ENCODE measurements at places on chromosomes 7 and 10. TPM values are rescaled to one million over a fixed set of nuclear protein-coding genes. Genes with fewer than 3 reads are reported as not detected.

Gene BMPER
- total RNA-seq = 1.7 TPM

- no peak overlapping the region for H3K4me3 ChIP-seq
- H3K27ac ChIP-seq = no peak overlapping the region
- H3K36me3 ChIP-seq = no peaks in the 10 kb centered on the region
- DNase-seq = no peak
- H3K27me3 ChIP-seq = no peaks in the 10 kb centered on the region
These were observed 277.3 kb upstream of the SEMA3D start for GRCh38 chr7:85464042-85464651.

- peaks cover 10% of the 10 kb centered on the region for H3K4me1 ChIP-seq
- H3K27ac ChIP-seq = no peak overlapping the region
- H3K4me3 ChIP-seq = no peak overlapping the region
- no peak for DNase-seq
- H3K27me3 ChIP-seq = no peaks in the 10 kb centered on the region
These were observed 7.9 kb upstream of the RASSF4 start for GRCh38 chr10:44951576-44952226.

Gene SLC18A3
- not detected for total RNA-seq

DNA sequence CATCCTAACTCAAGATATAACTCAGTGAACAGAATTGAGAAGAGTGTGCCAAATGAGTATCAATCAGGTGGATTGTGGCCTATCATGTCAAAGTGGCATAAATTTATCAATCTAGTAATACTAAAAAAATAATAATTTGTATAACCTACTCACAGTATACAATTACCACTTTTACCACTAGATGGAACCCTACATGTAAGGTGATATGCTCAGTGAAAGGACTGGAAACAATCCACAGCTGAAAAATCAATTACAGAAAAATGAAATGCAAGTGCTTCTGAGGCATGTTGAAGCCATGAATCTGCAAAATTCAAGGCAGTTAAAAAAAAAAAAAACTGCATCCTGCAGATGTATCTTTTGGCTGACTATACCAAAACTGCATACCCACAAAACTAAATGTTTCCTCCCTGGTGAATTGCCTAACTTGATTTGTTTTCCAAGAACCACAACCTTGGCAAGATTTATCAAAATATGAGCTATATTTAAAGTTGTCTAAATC is 13.9 kb downstream of the ARHGAP19 start:
- H3K27ac ChIP-seq = peak overlapping the region; percentile 68
- H3K4me3 ChIP-seq = no peak overlapping the region
- H3K36me3 ChIP-seq = no peaks in the 10 kb centered on the region
- no peak for DNase-seq

- no peaks in the 10 kb centered on the region for H3K36me3 ChIP-seq
- no peak for DNase-seq
- peaks cover 6% of the 10 kb centered on the region for H3K4me1 ChIP-seq
- no peak overlapping the region for H3K4me3 ChIP-seq
These were observed 51.2 kb upstream of the ANAPC16 start for GRCh38 chr10:72164617-72165016.

- DNase-seq = no peak
- H3K36me3 ChIP-seq = peaks cover 2% of the 10 kb centered on the region
- H3K27me3 ChIP-seq = no peaks in the 10 kb centered on the region
- no peaks in the 10 kb centered on the region for H3K4me1 ChIP-seq
- H3K4me3 ChIP-seq = no peak overlapping the region
These were observed 20.8 kb upstream of the ERVW-1 start for GRCh38 chr7:92498557-92498956.

DNA sequence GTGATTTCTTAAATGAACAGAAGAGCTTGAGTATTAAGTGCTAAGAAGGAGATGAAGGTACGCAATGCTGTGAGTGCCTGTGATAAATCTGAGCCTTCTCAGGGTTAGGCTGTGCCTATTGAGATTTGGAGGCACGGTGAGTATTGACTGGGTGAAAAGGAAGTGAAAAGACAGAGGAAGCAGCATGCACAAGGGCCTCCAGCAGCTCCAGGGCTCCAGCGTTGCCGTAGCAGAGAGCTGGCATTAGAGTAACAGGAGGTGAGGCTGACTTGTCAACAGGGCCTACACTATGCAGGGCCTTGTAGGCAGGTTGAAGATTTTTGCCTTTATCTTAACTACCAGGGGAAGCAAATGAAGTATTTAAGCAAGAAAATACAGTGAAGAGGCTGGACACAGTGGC is 54.1 kb upstream of the PDCD4 start:
- no peak overlapping the region for H3K4me3 ChIP-seq
- no peaks in the 10 kb centered on the region for H3K36me3 ChIP-seq
- H3K27me3 ChIP-seq = no peaks in the 10 kb centered on the region
- H3K4me1 ChIP-seq = peaks cover 54% of the 10 kb centered on the region
- DNase-seq = no peak

- no peak for DNase-seq
- H3K36me3 ChIP-seq = no peaks in the 10 kb centered on the region
- H3K27ac ChIP-seq = no peak overlapping the region
- H3K27me3 ChIP-seq = no peaks in the 10 kb centered on the region
These were observed 24.0 kb downstream of the OR9A2 start for GRCh38 chr7:143002898-143003297.

Gene CLRN3
- 0.27 TPM for total RNA-seq

- no peaks in the 10 kb centered on the region for H3K4me1 ChIP-seq
- DNase-seq = no peak
- H3K36me3 ChIP-seq = peaks cover 18% of the 10 kb centered on the region
- H3K27me3 ChIP-seq = no peaks in the 10 kb centered on the region
- no peak overlapping the region for H3K4me3 ChIP-seq
These were observed 18.0 kb downstream of the RBAK start for GRCh38 chr7:5063698-5064097.

Gene EN2
- 0.59 TPM for total RNA-seq
